Glomerular endothelial cell (primary cell): ENCODE measurements at places on chromosomes 7 and 10. TPM values are rescaled to one million over a fixed set of nuclear protein-coding genes. Genes with fewer than 3 reads are reported as not detected.

REPIN1 gene
- 96.1 and 182 TPM in 2 replicates for total RNA-seq

CFAP46 gene
- total RNA-seq, result 1.9 and 3.2 TPM in 2 replicates

TMEM184A gene
- total RNA-seq, result 0.64 and 0.68 TPM in 2 replicates

NODAL gene
- not detected in 2 replicates for total RNA-seq

CPN1 gene
- total RNA-seq, result not detected in 2 replicates

ERVW-1 gene
- total RNA-seq, result not detected in 2 replicates

CYP2C19 gene
- not detected in 2 replicates for total RNA-seq

CYP3A4 gene
- not detected in 2 replicates for total RNA-seq

CAMK2B gene
- total RNA-seq, result 0.05 and 0.29 TPM in 2 replicates

GPR85 gene
- 0.24 and 2.6 TPM in 2 replicates for total RNA-seq

TMEM236 gene
- total RNA-seq, result 0.18 and 0.48 TPM in 2 replicates

IL2RA gene
- total RNA-seq, result not detected in 2 replicates

CYP3A5 gene
- total RNA-seq, result 0.10 TPM in 1 of 2 replicates, not detected in the other

TRIM50 gene
- not detected in 2 replicates for total RNA-seq

NANOS1 gene
- 0.82 and 2.8 TPM in 2 replicates for total RNA-seq

METTL2B gene
- total RNA-seq, result 21.0 and 21.8 TPM in 2 replicates

CDC123 gene
- total RNA-seq, result 105 and 119 TPM in 2 replicates

CHAT gene
- total RNA-seq, result not detected in 2 replicates

CLCN1 gene
- total RNA-seq, result not detected in 2 replicates

ITIH5 gene
- total RNA-seq, result 0.05 and 0.35 TPM in 2 replicates

BTBD16 gene
- 0.47 TPM in 1 of 2 replicates, not detected in the other for total RNA-seq

GNGT1 gene
- not detected in 2 replicates for total RNA-seq

PLAU gene
- total RNA-seq, result 137 and 470 TPM in 2 replicates

FAM241B gene
- total RNA-seq, result 1.6 and 1.8 TPM in 2 replicates

TMEM213 gene
- not detected in 2 replicates for total RNA-seq

AKR1C2 gene
- total RNA-seq, result 0.29 TPM in 1 of 2 replicates, not detected in the other
